Esophagus squamous epithelium (tissue), 5 donors: ENCODE measurements at places on chromosomes 6 and 20.

- no peak for DNase-seq
Measured at GRCh38 chr20:53159160-53159559, 187.0 kb downstream of the TSHZ2 start.

GRCh38 chr6:112936504-112936903 is 589.4 kb downstream of the RFPL4B start:
- no peak for DNase-seq

- no peak for DNase-seq
Measured at GRCh38 chr6:134553936-134554335, 236.0 kb upstream of the SGK1 start.

GRCh38 chr6:20447157-20447556 is 45.5 kb downstream of the E2F3 start:
- DNase-seq, result no peak

GRCh38 chr20:33028875-33029274 is 2.6 kb upstream of the BPIFB6 start:
- DNase-seq, result no peak

GRCh38 chr6:105380634-105381033 is 22.2 kb downstream of the PREP start:
- DNase-seq, result no peak

DNA sequence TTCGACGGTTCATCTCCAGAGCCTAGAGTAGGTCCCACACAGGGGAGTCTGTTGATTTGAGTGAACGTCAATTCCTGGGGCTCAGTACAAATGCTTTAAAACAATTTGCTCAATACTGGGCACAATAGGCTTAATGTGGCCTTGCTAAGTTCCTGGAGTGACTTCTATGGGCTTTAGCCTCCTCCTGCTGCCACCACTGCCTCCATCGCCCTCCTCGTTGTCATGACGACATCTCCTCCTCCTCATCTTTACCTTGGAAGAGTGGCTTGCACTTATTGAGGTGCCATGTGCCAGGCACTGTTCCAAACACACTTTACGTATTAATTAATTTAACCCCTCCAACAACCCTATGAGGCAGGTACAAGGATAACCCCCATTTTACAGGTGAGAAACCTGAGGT is 11.8 kb upstream of the ZMYND8 start:
- DNase-seq, result no peak

DNA sequence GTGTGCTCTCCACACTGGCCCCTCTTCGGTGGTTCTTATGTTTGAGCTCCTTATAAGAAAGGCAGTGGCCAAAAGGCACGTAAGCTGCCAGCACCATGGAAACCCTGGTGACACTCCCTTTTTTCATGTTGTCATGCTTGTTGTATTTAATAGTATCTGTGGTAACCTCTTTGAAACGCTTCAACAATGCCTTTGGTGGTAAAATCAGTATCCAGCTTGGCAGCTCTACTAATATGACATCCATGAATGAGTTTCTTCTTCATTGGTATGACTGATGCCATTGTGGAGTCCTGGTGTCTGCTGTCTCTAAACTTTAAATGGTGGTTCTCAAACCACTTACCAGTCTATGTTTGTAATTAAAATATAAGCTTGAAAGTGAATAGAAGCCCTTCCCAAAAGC is 10.7 kb upstream of the MYLK2 start:
- no peak for DNase-seq

DNA sequence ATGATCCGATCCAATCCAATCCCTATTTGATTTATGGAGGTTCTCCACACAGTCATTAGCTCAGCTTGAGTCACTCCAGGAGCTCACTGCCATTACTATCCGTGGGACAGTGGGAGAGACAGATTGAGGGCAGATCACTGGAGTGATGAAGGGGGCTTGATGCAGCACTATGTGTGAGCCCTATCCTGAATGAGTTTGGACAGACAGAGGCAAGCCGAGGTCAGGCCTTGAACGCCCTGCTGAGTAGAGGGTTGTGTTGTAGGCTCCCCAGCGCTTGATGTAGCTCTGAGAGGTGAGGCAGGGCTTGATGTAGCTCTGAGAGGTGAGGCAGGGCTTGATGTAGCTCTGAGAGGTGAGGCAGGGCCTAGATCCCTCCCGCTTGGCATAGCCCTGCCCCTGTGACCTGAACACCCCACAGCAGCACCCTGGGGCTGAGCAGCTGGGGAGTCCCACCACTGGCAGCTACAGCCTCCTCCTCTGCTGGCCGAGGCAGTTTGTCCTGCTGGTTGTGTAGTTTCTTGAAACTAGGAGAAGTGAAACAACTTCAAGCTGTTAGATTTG is 58.7 kb downstream of the ZFAND3 start:
- no peak for DNase-seq

- no peak for DNase-seq
Measured at GRCh38 chr6:151566557-151566956, 72.7 kb downstream of the CCDC170 start.

GRCh38 chr6:106913676-106914280 is 60.8 kb downstream of the CD24 start:
- DNase-seq, result no peak

GRCh38 chr6:82458147-82458546 is 94.5 kb downstream of the TPBG start:
- no peak for DNase-seq

DNA sequence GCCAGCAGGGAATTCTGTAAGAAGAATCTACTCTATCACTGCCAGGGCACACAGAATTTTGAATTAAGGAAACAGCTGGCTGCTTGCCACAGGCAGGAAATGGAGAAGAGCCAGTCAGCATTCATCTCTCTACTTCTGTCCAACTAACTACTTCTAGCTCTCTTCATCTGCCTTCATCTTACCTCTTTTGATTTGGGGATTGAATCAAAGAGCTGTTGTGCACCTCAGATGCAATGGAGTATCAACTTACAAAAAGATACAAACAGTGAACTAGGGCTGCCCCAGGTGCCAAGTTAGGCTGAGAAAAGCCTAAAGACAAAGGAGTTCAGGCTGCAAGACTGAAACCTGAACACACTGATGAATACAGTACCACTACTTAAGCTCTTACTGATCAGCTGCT is 82.0 kb downstream of the PTPRK start:
- DNase-seq, result no peak

DNA sequence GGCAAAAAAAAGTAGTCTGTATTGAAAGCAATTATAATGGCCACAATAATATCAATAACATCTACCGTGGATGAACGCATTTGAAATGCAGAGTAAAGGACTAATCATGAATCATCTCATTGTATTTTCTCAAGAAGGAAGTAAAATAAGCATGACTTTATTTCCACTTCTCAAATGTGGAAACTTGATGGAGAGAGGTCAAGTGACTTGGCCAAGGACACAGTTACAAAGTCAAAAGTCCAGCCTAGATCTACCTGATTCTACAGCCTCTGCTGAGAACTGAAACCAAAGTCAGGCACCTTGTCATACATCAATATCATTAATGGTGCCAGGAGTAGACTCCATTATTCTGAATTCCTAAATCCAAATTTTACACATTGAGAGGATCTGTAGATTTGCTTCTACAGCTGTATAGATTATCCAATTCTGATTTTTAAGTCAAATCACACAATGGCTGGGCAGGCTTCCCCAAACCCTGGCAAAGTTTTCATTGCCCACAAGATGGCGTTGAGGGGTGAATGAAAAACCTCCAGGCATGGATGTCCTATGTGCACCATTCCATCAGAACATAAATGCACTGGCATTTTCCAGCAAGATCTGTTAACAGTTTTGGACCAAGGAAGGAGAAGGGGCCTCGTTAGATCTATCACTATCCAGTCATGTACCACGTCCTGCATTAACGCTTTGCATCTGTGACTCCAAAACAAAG is 423.1 kb downstream of the MAFB start:
- no peak for DNase-seq

DNA sequence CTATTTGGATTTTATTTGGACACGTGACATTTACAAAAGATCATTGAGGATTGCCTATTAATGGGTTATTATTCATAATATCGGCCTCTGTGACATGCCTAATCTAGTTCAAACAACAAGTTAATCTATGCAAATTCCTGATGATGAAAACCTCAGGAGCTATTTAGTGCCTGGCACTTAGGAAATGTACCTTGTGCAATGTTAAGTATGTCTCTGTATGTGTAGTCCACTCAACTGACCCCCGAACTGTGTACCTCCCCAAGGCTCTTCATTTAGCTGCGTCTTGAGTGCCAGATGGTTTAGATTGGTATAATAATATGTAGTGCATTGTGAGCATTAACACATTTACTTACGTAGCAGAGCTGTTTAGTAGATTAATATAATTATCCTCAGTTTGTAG is 6.9 kb downstream of the LAMA2 start:
- no peak for DNase-seq

- no peak for DNase-seq
Measured at GRCh38 chr20:51237791-51238190, 214.9 kb upstream of the KCNG1 start.

DNA sequence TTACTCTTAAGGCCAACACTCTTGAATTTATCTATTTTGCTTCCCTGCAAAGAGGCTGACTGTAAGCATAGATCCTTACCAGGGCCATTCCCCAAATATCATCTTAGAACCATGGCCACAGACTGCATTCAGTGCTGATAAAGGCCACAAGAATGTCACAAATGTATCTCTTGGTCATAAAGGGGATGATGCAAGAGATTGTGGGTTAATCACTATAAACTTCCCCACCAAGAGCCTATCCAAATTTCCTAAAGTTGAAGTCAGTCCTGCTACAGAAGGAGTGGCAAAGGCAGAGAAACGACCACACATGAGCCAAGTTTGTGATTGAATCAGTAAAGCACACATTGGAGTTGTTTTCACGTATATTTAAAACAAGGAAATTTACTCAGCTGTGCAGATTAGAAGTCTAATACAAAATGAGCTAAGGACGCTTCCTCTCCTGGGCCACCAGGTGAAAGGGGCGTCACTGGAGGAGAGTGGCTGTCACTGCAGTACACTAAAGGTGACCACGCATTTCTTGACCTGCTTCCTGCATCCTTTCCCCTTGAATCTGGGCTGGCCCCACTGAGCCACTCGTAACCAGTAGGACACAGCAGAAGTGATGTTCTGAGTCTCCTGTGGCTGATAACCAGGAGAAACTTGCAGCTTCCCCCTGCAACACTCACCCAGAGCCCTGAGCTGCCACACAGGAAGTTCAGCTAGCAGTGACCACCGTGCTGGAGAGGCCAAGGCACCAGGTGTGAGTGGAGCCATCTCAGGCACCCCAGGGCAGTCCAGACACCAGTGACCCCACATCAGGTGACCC is 181.9 kb downstream of the SYNDIG1 start:
- no peak for DNase-seq

- no peak for DNase-seq
Measured at GRCh38 chr6:74577619-74578018, 628.2 kb downstream of the COL12A1 start.

- DNase-seq, result no peak
Measured at GRCh38 chr20:10594296-10594868, 79.4 kb downstream of the JAG1 start.

DNA sequence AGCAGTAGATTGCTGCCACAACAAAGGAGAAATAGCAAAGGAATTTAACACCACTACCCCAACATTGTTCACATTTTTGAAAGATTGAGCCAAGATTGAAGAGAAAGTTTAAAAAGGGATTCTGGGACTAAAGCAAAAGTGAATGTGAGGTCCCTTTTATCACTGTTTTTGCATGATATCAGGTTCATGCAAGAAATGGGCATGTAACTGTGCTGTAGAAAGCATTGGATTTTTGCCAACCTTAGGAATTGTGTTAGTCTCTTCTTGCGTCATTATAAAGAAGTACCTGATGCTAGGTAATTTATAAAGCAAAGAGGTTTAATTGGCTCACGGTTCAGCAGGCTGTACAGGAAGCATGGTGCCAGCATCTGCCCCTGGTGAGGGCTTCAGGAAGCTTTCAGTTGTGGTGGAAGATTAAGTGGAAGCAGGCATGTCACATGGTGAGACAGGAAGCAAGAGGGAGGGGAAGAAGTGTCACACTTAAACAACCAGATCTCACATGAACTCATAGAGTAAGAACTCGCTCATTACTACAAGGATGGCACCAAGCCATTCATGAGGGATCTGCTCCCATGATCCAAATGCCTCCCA is 4.6 kb upstream of the GJB7 start:
- no peak for DNase-seq

GRCh38 chr20:24678351-24679106 is 209.1 kb downstream of the SYNDIG1 start:
- DNase-seq, result no peak

DNA sequence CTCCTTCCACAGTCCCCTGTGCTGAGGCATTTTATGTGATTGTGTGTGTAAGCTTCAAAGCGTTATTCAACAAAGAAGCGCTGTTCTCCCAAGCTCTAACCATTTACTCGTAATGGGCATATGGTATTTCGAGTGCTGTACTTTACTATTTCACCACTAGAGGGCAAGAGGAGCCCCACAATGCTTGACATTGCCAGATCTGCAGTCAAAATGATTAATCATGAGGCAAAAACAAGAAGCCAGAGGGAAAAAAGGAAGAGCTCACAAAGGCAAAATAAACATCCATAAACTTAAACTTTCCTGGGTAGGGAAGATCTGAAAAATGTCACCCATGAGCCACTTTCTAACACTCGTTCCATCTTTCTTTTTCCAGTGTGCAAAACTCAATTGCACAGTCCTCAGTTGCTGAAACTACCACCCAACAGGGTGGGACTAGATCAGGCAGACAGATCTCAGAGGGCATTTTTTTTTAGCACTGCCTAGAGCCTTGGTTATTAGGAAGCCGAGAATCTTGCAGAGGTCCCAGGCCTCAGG is 215.0 kb upstream of the PLCB4 start:
- no peak for DNase-seq

GRCh38 chr20:56249244-56249955 is 868 bp downstream of the MC3R start:
- no peak for DNase-seq

- no peak for DNase-seq
Measured at GRCh38 chr6:127967708-127968107, 66.8 kb upstream of the THEMIS start.

DNA sequence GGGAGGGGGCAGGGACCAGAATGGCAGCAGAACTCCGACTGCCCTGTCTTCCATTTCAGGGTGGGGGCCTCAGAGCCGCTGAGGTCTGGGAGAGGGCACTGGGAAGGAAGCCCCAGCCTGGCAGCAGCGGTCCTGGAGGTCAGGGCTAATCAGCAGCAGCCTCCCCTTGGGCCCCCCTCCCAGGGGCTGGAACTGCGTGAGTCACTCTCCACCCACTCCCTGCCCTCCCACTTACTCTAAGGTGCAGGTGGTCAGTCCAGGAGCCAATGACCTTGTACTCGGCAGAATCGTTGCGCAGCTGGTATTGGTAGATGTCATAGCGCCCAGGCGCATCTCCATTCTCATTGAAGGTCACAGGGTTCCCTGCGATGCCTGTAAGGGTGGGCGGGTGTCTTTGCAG is 105.9 kb downstream of the GRM4 start:
- no peak for DNase-seq

DNA sequence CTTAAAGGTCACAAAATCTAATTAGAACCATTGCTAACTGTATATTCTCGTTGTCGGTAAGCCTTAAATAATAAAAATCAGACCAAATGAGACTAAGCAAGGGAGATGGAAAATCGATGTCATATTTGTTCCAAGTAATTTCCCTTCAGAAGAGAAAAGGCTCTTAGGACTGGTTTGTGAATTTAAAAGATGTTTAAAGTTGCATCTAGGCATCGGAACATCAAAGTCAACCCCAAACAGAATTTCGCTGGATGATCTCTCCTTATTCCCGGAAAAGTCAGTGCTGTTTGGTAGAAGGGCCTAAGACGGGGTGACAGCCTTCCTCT is 63.8 kb downstream of the NPEPL1 start:
- DNase-seq, result no peak

- no peak for DNase-seq
Measured at GRCh38 chr6:40197371-40197770, 263.1 kb upstream of the MOCS1 start.
